ENCODE measurements at places on chromosomes 5 and 9. TPM values are rescaled to one million over a fixed set of nuclear protein-coding genes. Genes with fewer than 3 reads are reported as not detected.

LVRN gene
- total RNA-seq = not detected

KIAA0825 gene
- 5.0 TPM for total RNA-seq

GRCh38 chr9:7788772-7789171 lies 10.8 kb downstream of the DMAC1 start:
- DNase-seq = no peak

DNA sequence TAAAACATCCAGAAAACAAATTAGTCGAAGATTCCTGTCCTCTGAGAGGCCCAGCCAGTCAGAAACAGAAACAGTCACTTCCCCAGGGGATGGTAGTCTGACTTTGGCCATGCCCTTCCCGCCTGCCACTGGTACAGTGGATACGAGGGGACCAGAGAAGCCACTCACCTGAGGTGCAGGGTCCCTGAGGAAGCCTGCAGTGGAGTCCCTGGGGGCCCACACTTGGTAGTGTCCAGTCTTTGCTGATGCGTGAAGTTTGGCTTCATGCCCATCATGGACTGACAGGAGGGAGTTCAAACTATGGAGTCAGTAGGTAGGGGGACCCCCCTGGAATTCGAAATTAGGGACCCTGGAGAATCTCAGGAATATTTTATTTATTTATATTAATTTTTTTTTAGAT lies 147.5 kb downstream of the DAB2IP start:
- no peak for DNase-seq

GRCh38 chr9:116285320-116285719 lies 131.7 kb downstream of the PAPPA start:
- DNase-seq = no peak

DNA sequence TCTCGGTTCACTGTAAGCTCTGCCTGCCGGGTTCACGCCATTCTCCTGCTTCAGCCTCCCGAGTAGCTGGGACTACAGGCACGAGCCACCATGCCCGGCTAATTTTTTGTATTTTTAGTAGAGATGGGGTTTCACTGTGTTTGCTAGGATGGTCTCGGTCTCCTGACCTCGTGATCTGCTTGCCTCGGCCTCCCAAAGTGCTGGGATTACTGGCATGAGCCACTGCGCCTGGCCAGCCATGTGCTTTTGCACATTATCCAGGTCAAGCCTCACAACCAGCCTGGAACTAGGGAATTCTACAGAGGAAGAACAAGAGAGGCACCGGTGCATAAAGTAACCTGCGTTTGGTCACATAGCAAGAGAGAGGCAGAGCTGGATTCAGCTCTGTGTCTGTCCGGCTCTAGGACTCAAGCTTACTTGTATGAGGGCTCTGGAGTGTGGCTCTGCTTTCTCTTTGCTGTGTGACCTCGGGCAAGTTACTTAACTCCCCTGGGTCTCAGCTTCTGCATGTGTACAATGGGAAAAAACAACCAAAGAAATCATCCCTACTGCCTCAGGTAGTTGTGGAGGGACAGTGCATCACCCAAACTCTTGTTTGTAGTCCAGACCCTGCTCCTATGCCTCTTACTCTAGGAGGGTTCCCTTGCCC lies 6.3 kb downstream of the FGF18 start:
- no peak for DNase-seq

Data from natural killer cell (primary cell).